ENCODE measurements at places on chromosomes 6 and 20.

DNA sequence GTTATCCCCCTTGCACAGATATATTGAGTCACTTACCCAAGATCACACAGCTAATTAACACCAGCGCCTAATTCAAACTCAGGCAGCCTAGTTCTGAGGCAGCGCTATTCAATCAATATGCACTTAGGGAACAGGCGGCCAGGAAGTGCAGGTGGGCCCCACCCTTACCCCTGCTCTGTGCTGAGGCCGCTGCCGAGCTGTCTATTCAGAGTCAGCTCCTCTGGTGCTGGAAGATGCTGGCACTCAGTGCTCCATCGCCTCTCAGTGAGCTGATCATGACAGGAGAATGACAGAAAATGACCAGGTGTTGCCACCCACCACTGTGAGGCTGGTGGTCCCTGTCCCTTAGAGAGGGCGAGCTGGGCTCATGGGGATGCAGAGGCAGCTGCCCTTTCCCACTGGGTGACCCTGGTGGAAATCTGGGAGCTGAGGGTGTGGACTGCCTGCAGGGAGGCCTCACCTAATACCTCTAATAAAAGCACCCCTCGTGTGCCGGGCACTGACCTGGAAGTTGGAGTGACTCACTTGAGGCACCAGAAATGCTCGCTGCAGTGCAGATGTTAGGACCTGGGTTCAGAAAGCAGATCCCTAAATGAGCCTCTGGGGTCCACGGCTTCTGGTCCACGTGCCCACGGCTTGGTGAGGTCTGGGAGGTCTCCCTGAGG lies 42.5 kb upstream of the CD93 start:
- no peak for DNase-seq

DNA sequence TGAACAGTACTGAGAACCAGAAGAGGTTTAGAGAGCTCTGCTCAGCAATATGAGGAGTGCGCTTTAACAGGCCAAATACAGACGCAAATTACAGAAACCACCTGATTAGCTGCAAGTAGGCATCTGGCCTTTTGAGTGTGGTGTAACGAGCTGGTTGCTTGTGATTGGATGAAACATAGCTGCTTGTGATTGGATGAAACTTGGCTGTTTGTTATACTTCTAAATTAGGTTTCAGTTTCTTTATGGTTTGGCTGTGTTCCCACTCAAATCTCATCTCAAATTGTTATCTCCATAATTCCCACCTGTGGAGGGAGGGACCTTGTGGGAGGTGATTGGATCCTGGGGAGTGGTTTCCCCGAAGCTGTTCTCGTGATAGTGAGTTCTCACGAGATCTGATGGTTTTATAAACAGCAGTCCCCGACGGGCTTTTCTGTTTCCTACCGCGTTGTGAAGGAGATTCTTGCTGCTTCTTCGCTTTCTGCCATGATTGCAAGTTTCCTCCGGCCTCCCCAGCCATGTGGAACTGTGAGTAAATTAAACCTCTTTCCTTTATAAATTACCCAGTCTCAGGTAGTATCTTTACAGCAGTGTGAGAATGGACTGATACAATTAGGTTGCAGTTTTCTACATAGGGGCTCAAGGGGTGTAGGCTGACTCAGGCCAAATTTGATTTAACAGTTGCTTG lies 655.9 kb upstream of the MAN1A1 start:
- peak; percentile 0 for DNase-seq

DNA sequence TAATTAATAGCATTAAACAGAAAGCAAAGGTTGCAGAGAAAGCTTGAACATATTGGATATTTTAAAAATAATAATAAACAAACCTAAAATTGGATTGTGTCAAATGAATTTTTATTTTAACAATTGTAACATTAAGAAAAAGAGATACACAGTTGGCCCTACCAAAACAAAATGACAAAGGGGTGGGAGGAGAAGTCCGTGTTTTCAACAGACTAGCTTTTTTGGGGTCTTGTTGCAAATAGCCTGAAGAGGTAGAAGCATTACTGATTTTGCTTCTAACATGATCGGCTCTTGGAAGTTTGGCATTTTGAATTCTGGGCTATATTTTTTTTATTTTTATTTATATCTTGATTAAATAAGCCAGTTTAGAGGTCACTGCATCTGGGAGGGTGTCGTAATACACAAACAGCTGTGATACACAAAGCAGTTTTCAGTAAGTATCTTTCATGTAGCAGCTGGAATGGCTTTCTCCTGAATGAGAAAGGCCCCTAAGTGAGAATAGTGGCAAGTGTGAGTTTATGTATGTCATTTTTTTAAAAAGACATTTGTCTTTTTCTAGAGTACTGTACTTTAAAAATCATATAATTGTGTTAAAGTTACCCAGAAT lies 85.5 kb upstream of the ZNF217 start:
- DNase-seq = no peak

GRCh38 chr20:24656391-24656790 lies 187.0 kb downstream of the SYNDIG1 start:
- DNase-seq = no peak

DNA sequence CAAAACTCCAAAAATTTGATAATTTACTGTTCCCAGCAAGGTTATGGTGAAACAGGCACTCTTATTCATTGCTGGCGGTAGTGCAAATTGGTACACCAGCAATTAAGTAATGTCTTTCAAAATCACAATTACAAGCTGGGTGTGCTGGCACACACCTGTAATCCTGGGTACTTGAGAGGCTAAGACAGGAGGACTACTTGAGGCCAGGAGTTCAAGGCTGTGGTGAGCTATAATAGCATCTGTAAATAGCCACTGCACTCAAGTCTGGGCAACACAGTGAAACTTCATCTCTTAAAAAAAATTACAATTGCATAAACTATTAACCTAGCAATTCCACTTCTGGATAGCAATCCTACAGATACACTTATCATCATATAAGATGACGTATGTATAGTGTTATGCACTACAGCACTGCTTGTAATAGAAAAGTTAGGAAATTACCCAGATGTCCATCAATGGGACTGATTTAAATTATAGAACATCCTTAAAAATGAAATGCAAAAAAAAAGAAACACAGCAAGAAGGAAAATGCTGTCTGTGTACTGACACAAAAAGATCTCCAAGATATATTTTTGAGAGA lies 31.4 kb downstream of the NCOA6 start:
- DNase-seq = no peak

GRCh38 chr20:47379433-47380150 lies 23.1 kb upstream of the ZMYND8 start:
- DNase-seq = peak; percentile 84
